D721Med (cell line): ENCODE measurements at places on chromosomes 16 and 17.

DNA sequence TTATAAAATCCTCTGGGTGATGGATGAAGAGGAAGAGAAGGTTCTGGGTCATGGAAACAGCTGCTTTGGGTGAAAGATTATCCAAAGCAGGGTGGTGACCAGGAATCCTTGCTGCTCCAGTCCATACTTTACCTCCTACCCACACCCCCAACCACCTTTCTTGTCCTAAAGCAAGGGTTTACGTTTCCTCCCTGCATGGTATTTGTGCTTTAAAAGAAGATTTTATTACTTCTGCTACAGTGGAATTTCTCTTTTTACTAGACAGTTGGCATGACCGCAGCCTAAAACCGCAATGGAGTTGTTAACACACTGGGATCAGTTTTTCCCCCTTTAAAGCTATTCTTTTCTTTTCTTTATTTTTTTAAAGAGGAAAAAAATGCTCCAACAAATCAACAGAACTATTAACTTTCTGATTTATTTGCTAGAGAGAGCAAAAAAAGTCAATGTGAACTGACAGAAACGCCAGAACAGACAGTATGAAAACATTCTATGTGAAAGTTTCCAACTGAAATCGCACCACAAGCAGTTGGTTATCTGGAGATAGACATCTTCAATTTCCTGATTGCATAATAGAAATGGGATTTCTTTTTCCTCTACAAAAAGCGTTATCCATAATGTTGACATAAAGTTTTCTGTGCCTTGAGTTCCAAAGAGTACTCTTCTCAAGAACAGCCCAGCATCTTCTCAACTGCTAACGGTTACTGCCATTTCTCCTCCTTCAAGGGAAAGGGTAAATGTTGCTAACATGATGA, 236.0 kb downstream of the IRX3 start:
- no peak for DNase-seq

DNA sequence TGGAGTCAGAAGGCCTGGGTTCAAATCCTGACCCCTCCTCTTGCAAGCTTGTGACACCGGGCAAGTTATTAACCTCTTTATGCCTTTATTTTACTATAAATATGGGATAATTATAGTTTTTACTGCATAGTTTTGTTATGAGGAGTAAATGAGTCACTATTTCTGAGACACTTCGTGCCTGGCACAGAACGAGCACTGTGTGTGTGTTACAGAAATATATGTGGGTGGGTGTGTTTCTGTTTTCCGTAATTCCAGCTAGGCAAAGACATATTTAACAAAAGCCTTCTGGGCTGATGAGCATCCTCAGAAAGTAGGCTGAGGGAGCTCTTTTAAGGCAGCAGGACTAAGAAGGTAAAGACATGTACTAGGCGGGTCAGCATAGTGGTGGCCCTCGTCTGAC, 417.9 kb downstream of the MAF start:
- no peak for DNase-seq

DNA sequence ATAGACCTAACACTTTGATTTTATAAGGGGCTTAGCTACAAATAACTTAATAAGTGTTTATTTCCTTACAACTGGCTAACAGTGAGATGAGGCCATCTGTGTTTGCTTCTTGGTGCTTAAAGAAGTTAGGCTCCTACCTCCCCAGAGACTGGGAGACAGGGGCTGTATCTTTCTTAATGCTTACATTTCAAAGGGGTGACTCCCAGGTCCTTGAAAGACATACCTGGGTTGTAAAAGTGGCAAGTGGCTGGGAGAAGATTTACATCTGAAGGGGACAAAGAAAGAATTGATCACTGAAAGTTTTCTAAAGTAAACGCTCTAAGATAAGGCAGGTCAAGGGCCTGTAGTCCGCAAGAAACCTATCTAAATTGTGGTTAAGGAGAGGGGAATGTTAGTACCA, 196.8 kb downstream of the CNTNAP4 start:
- DNase-seq = no peak

GRCh38 chr16:21326459-21326858, 48.4 kb upstream of the CRYM start:
- no peak for DNase-seq

- DNase-seq = no peak
Observed at GRCh38 chr16:86708431-86708830, 130.1 kb downstream of the FOXL1 start.

DNA sequence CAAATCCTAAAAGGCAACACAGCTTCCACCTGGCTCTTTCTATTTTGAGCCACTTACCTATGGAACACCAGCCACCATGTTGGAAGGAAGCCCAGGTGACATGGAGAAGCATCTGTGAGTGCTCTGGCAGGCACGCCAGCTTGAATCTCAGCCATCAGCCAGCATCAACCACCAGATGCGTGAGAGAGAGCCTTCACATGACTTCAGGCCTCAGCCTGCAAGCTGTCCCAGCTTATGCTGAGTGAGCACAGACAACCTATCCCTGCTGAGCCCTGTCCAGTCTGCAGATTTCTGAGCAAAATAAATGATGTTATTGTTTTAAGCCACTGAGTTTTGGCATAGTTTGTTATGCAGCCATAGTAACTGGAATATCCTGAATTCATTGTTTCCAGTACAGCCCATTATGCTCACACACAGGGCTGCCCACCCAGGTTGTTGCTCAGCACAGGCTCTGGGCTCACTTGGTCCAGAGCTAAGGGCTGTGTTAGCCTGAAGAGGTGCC, 35.1 kb downstream of the TMEM238L start:
- DNase-seq = no peak

DNA sequence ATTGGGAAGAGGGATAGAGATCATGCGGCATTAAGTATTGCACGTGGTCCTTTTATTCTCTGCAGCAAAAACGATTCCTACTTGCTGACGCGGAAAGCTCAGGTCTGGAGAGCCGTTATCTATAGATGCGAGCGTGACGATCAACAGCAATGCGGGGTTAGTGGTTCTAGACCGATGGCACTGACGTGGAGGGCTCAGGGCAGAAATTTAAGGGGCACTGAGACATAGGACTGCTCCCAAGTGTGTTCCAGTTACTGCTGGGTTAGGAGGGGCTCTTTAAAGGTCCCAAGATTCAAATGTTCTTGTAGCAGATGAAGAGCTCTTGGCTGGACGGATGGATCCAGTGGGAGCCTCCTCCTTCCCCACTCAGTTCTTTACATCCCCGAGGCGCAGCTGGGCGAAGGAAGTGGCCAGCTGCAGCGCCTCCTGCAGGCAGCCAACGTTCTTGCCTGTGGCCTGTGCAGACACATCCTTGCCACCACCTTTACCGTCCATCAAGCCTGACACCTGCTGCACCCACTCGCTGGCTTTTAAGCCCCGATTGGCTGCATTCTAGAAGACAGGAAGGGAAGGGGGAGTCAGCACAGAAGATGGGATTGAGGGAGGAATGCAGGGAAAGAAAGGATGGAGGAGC, 732 bp upstream of the EXOSC6 start:
- no peak for DNase-seq

GRCh38 chr16:29900102-29900887, at the start of gene ASPHD1:
ASPHD1 (plus strand) TSS chr16:29900488; CDS start chr16:29900972, 484 bp downstream.
- peak; percentile 87 for DNase-seq

DNA sequence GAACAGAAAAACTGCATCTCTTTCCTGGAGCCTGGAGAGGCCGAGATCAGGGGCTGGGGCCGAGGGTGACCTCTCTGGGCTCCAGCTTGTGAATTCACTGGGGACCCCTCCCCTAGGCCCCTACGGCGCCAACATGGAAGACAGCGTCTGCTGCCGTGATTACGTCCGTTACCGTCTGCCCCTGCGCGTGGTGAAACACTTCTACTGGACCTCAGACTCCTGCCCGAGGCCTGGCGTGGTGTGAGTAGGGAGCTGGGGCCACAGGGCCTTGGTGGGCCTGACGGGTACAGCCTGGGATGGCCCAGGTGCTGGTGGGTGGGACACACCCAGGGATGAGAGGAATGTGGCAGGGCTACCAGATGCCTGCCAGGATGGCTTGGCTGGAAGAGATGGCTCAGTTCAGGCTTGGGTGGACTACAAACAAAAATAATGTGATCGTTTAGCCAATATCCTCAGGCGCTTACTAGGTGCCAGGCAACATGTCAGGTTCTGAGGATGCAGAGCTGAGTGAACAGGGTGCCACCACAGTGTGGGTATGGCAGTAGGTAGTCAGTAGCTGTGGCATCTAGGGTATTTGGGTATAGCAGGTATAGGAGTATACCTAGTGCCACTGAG, 1.8 kb downstream of the CCL22 start:
- DNase-seq = no peak

GRCh38 chr17:75430159-75430974, 24.9 kb upstream of the GRB2 start:
- no peak for DNase-seq

DNA sequence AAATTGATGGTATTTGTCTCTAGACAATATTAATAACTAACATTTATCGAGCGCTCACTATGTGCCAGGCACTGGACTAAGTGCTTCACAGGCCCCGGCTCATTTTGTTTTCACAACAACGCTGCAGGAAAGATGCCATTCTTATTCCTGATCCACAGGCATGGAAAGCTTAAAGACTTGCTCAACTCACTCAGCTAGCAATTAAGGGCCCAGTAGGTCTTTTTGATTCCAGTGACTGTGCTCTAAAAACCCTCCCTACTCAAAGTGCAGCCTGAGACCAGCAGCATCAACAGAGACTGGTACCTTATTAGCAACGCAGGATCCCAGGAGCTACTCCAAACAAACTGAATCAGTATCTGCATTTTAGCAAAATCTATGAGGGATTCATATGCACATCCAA, 35.3 kb downstream of the CUEDC1 start:
- no peak for DNase-seq

GRCh38 chr16:90077240-90077756, at the start of gene PRDM7:
PRDM7 (minus strand) TSS chr16:90077331; CDS start chr16:90075910, 1,421 bp downstream.
- no peak for DNase-seq

GRCh38 chr17:42519546-42520491, 16.2 kb upstream of the NAGLU start:
- no peak for DNase-seq

DNA sequence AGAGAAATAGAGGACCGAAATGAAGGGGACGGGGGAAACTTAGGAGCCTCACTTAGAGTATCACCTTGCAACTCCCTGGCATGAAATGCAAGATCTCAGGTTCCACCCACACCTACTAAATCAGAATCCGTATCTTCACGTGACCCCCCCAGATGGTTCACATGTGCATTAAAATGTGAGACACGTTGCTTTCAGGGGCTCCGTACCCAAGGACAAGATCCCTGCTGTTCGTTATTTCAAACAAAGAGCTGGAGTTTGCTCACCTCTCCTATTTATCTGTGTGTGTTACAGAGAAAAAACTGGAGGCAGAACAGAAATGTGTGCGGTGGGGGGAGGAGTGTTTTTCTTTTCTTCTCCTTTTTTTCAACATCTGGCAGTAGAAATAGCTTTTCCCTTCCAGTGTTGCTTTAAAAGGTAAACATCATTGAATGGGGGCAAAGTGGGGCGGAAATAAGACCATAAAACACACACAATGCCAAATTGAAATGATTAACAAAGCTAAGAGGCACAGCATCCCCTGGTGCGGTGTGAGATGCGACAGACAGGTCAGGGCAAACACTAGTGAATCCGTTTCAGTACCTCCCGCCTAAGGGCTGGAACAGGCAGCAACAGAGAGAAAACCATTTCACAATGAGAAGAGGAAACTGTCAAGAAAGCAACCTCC, 145.4 kb downstream of the SOX9 start:
- no peak for DNase-seq

GRCh38 chr16:27267037-27267677, 1.4 kb downstream of the NSMCE1 start:
- no peak for DNase-seq

DNA sequence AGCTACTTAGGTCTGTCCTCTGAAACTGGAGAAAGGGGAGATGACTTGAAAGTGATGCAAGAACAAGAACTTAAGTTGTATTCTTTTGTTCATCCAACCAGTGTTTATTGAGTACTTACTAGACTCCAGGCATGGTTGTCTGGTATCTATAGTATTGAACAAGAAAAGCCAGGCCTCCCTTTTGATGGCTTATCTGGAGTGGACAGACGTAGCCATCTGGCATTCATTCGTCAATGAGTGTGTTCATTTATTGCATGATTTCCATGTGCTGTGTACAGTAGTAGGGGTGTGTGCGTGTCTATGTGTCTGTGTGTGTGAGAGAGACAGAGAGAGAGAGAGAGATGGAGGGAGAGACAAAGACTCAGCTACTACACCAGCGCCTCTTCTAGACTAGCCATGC, 9.2 kb downstream of the ABAT start:
- DNase-seq = no peak

DNA sequence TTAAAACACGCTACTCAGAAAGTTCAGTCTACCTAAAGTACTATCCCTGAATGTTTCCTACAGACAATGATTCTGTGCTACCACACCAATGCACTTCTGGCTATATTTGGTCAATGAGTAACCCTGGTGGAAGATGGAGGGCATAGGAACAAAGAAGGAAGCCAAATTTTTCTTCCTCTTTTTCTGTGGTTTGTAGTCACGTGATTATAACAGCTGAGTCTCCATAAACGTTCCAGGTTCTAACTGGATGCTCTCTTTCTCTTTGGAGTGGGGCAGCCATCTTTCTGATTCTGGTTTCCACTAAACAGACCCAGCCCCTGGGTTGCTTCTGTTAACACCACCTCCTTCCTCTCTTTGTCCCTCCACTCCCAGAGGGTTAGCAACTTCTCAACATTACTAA, 274.9 kb downstream of the CDH11 start:
- DNase-seq = no peak

DNA sequence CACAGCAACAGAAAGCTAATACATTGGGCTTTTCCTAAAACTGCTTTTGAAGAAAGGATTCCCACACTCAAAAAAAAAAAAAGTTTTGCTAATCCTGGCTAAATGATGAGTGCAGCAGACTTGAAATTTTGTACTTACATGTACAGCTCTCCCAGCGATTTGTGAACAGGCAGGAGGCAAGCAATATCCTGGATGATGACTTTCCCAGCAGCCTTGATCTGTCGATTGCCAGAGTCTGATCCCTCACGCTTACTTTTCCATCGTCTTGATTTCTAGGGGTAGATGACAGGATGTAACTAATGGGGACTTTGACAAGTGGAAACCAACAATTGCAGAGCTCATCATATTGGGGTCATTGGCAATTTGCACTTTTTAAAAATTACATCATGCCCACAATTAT, 91.4 kb downstream of the WDR59 start:
- no peak for DNase-seq

DNA sequence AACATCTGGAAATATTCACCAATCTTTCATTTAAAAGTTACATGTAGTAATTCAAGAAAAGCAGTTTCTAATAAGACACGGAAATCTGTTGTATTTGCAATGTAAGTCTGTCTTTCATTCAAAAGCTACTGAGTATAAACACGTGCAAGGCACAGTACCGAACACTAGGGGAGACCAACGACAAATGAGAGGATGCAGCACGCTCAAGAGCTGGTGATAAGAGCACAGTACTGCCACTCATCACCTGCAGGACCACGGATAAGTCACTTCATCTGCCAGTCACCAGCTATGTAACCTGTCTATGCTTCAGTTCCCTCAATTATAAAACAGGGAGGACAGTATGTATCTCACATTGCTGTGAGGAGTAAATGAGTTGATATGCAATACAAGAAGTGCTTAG, 67.1 kb downstream of the CLEC18A start:
- no peak for DNase-seq

- no peak for DNase-seq
Observed at GRCh38 chr17:77352441-77352840, 211.7 kb downstream of the SEC14L1 start.
